ENCODE measurements at places on chromosomes 11 and 22.
A peak's percentile ranks its signal among the peaks of the same experiment; 100 is the strongest.

DNA sequence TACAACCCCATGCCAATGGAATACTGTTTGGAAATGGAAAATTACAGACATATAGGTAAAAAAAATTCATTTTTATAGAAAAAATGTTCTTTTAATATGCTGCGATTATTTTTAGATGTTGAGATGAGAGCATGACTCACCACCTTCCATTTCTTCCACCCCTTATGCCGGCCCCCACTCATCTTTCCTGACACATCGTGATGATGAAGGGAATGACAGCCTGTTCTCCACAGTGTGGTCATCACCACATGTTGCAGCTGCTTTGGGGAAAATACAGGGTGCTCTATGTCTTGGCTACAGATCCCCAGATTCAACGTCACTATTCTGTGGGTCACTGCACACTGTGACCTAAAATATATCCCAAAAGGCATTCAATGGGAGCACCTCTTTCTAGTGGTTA, 916.2 kb downstream of the METTL15 start:
- no peak overlapping the region for H3K4me3 ChIP-seq
- H3K27ac ChIP-seq: no peak overlapping the region
- H3K27me3 ChIP-seq: no peaks in the 10 kb centered on the region
- DNase-seq: no peak

- H3K27ac ChIP-seq: peak overlapping the region; percentile 77
- no peak for DNase-seq
- peaks cover 67% of the 10 kb centered on the region for H3K4me1 ChIP-seq
Measured at GRCh38 chr22:28440592-28441390, 238.8 kb downstream of the TTC28 start.

- no peaks in the 10 kb centered on the region for H3K27me3 ChIP-seq
- DNase-seq: no peak
- H3K36me3 ChIP-seq: no peaks in the 10 kb centered on the region
- H3K4me3 ChIP-seq: no peak overlapping the region
- no peak overlapping the region for H3K27ac ChIP-seq
Measured at GRCh38 chr22:18994701-18995326, 58.7 kb upstream of the PRODH start.

DNA sequence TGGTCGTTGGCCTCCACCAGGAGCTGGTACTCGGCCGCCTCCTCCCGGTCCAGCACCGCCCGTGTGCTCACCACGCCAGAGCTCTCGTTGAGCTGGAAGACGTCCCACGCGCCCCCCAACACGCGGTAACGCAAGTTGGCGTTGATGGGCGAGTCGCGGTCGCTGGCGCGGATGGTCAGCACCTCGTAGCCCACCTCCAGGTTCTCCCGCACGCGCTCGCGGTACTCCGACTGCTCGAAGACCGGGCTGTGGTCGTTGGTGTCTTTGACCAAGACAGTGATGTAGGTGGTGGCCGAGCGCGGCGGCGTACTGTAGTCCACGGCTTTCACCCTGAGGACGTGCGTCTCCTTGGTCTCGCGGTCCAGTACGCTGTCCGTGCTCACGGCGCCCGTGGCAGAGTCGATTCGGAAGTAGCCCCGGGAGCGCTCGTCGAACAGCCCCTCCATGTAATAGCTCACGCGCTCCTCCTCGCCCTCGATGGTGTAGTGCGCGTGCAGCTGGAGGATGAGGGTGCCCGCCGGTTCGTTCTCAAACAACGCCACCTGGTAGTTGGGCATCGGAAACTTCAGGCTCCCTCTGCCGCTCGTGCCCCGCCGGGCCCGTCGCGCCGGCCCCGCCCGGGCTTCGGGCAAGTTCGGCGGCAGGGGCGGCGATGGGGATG, 1.4 kb downstream of the CELSR1 start:
- no peak overlapping the region for H3K27ac ChIP-seq
- H3K4me1 ChIP-seq: no peaks in the 10 kb centered on the region
- DNase-seq: no peak

DNA sequence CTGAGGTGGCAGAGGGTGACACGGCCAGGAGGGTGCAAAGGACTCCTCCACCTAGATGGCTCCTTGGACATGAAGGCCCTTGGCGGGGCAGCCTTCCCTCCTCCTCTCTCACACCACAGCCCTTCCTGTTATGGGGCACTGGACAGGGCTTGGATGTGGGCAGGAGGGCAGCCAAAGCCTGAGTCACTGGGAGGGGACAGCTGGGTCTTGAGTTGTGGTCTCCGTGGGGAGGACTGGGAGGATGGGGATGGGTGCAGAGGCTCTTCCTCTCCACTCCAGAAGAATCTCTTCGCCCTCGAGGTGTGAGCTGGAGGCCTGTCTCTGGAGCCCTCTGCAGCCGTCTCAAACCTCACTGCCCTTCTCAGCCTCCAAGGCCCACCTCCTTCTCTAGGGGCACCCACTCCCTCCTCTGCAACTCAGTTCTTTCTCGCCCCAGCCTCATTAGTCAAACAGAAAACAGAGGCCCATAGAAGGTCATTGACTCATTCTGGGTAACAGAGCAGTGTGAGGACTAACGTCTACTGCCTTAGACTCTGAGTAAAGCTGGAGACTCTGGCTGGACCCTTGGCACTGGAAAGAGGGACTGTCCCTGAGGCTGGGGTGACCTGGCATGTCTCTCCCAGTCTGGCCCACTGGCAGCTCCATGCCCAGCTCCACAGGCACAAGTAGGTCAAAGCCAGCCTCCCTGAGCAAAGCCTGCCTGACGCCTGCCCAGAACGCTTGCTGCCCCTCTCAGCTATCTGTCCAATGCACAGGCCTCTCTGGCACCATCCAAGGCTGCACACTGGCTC, 47.5 kb upstream of the CDON start:
- H3K36me3 ChIP-seq: no peaks in the 10 kb centered on the region
- H3K27me3 ChIP-seq: no peaks in the 10 kb centered on the region
- DNase-seq: no peak
- no peaks in the 10 kb centered on the region for H3K4me1 ChIP-seq
- H3K27ac ChIP-seq: no peak overlapping the region
